ENCODE measurements at places on chromosomes 1 and 21. TPM values are rescaled to one million over a fixed set of nuclear protein-coding genes. Genes with fewer than 3 reads are reported as not detected.

DNA sequence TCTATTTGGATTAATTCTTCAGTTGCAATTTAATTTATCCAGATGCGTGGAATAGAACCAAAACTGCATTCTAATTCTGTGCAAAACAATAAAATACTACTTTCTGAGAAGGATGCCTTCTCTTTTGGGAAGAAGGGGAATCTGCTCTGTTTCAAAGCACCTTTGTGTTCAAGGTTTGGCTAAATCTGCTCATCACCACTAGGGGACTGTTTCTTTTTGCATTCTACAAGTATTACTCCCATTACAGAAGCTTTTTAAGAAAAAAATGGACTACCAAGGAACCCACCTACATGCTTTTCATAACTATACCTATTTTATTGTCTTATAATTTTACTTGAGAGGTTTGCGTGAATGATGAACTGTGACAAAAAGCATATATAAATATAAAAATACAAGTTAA, 18.2 kb downstream of the MRPS6 start:
- peaks cover 5% of the 10 kb centered on the region for H3K4me1 ChIP-seq
- peaks cover 8% of the 10 kb centered on the region for H3K36me3 ChIP-seq
- DNase-seq: no peak
- no peaks in the 10 kb centered on the region for H3K27me3 ChIP-seq
- H3K4me3 ChIP-seq: no peak overlapping the region
- H3K27ac ChIP-seq: no peak overlapping the region

DNA sequence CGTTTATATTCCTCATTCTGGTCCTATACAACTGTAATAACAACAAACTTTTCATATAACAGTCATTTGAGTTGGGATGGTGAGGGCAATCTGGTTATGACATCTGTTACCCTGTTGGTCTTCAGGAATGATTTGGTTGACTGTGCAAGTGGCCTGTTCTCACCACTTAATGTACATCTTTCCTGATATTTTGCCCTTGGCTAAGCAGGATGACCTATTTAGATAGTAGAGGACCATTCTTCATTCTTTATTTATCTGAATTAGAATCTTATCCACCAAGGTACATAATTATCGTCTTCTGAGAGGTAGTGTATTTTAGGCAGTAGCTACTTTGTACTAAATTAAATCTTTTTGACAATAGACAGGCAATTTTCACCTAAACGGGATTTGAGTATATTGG, 154.3 kb downstream of the DNM3 start:
- no peak overlapping the region for H3K27ac ChIP-seq
- no peaks in the 10 kb centered on the region for H3K27me3 ChIP-seq
- no peak overlapping the region for H3K4me3 ChIP-seq
- peaks cover 13% of the 10 kb centered on the region for H3K4me1 ChIP-seq
- no peak for DNase-seq

- no peak overlapping the region for H3K4me3 ChIP-seq
- peak overlapping the region; percentile 82 for H3K27ac ChIP-seq
- H3K4me1 ChIP-seq: peaks cover 65% of the 10 kb centered on the region
- DNase-seq: no peak
- H3K36me3 ChIP-seq: peaks cover 4% of the 10 kb centered on the region
- H3K27me3 ChIP-seq: no peaks in the 10 kb centered on the region
Measured at GRCh38 chr1:39141925-39142324, 62.6 kb upstream of the MACF1 start.

DNA sequence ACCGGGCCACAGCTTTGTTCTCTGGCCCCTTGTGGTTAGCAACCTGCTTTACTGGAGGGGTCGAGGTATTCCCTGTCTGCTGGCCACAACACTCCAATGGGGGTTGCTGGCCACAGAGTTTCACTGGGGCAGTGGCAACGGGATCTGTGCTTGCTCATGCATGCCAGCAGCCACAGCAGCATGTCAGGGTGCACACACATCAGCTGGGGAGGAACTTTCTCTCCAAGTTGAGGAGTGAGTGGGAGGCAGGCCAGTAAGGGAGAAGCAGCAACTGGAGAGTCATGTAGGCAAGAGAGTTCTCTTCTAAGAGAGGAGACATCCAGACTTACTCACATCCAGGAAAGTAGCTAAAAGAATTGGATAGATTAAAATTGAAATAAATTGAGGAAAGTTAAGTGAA, 38.0 kb downstream of the SAMD13 start:
- no peaks in the 10 kb centered on the region for H3K27me3 ChIP-seq
- no peak overlapping the region for H3K27ac ChIP-seq

GRCh38 chr21:42865776-42866160, 13.6 kb downstream of the WDR4 start:
- no peak overlapping the region for H3K27ac ChIP-seq
- DNase-seq: no peak
- H3K4me3 ChIP-seq: no peak overlapping the region
- no peaks in the 10 kb centered on the region for H3K4me1 ChIP-seq
- H3K36me3 ChIP-seq: peaks cover 51% of the 10 kb centered on the region
- no peaks in the 10 kb centered on the region for H3K27me3 ChIP-seq

DNA sequence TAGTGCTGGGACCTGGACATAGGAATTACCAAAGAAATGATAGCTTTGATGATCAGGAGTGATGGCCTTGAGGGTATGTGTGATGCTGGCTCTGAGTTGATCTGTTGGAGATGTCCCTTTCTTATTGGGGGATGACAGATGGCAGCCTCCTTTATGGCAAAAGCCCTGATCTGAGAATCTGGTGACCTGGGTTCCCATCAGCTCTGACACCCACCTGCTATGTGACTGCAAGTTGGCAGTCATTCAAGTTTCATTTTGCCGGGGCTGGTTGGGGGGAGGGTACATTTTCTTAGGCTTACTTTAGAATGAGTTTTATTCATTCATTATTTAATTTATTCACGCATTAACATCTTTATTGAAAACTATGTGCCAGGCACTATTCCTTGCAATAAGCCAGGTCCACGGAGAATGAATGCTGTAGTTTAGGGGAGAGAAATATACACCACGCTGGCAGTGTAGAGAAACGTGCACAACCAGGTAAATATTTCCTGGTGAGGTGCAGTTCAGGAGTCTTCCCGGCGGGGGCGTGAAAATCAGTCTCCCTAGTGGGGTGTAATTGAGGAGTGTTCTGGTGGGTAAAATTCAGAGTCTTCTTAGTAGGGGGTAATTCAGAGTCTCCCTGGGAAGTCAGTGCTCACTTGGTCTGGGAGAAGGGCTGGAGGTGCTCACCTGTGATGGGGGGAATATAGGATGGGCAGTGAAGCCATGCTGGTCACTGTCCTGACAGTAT, 401.3 kb downstream of the CAMTA1 start:
- H3K4me3 ChIP-seq: no peak overlapping the region
- H3K4me1 ChIP-seq: no peaks in the 10 kb centered on the region
- no peak for DNase-seq
- no peaks in the 10 kb centered on the region for H3K36me3 ChIP-seq
- H3K27me3 ChIP-seq: no peaks in the 10 kb centered on the region
- no peak overlapping the region for H3K27ac ChIP-seq

GRCh38 chr1:50252196-50252595, 143.5 kb downstream of the ELAVL4 start:
- H3K27me3 ChIP-seq: no peaks in the 10 kb centered on the region
- H3K27ac ChIP-seq: no peak overlapping the region
- no peaks in the 10 kb centered on the region for H3K4me1 ChIP-seq
- no peak for DNase-seq

- peaks cover 11% of the 10 kb centered on the region for H3K36me3 ChIP-seq
- H3K4me3 ChIP-seq: no peak overlapping the region
- H3K27ac ChIP-seq: no peak overlapping the region
- H3K4me1 ChIP-seq: peaks cover 21% of the 10 kb centered on the region
- H3K27me3 ChIP-seq: no peaks in the 10 kb centered on the region
Measured at GRCh38 chr1:70429219-70429618, 18.2 kb downstream of the CTH start.

- no peak for DNase-seq
- no peak overlapping the region for H3K4me3 ChIP-seq
- no peaks in the 10 kb centered on the region for H3K27me3 ChIP-seq
- H3K27ac ChIP-seq: peak overlapping the region; percentile 26
Measured at GRCh38 chr21:43603233-43603626, 56.1 kb downstream of the HSF2BP start.

GRCh38 chr21:37522641-37523295, 156.2 kb downstream of the DYRK1A start:
- H3K4me3 ChIP-seq: no peak overlapping the region
- H3K36me3 ChIP-seq: no peaks in the 10 kb centered on the region
- no peaks in the 10 kb centered on the region for H3K4me1 ChIP-seq
- DNase-seq: no peak
- H3K27me3 ChIP-seq: no peaks in the 10 kb centered on the region

DNA sequence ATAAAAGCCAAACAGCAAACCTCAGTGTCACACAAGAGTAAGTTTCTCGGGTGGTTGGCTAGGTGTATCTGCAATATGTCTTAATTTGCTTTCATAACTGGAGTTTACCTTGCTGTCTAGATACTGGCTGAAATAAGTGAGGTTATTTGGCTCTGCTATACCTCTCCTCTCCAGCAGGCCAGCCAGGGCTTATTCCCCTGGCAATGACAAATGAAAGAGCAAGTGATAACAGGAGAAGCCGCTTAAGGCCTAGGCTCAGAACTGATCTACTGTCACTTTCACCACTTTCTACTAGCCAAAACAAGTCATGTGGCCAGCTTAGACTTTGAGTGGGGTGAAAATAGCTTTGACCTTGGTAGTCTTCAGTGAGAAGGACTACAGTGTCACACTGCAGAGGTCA, 4.8 kb upstream of the RPE65 start:
- H3K27ac ChIP-seq: no peak overlapping the region
- H3K36me3 ChIP-seq: no peaks in the 10 kb centered on the region
- DNase-seq: no peak

GRCh38 chr1:61301824-61302657, 219.7 kb downstream of the NFIA start:
- H3K4me3 ChIP-seq: no peak overlapping the region
- H3K4me1 ChIP-seq: peaks cover 19% of the 10 kb centered on the region
- H3K27ac ChIP-seq: peak overlapping the region; percentile 91

DNA sequence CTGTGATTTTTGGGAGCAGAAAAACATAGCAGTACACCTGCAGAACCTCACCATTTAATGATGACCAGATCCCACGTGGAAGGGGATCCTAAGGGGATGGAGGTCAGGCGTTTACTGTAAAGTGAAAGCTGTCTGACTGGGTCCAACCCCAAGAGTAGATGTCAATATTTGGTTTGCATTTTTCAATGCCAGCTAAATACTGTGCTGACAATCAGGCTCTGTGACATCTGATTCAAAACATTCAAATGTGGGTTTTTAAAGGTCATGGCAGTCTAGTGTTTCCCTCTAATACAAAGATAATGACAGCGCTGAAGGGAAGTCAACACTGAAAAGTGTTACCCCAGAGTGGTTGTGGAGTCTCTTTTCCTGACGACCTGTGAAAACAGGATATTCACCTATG, 68.1 kb downstream of the SPAG17 start:
- H3K27me3 ChIP-seq: no peaks in the 10 kb centered on the region
- H3K4me1 ChIP-seq: peaks cover 8% of the 10 kb centered on the region
- H3K27ac ChIP-seq: no peak overlapping the region

DNA sequence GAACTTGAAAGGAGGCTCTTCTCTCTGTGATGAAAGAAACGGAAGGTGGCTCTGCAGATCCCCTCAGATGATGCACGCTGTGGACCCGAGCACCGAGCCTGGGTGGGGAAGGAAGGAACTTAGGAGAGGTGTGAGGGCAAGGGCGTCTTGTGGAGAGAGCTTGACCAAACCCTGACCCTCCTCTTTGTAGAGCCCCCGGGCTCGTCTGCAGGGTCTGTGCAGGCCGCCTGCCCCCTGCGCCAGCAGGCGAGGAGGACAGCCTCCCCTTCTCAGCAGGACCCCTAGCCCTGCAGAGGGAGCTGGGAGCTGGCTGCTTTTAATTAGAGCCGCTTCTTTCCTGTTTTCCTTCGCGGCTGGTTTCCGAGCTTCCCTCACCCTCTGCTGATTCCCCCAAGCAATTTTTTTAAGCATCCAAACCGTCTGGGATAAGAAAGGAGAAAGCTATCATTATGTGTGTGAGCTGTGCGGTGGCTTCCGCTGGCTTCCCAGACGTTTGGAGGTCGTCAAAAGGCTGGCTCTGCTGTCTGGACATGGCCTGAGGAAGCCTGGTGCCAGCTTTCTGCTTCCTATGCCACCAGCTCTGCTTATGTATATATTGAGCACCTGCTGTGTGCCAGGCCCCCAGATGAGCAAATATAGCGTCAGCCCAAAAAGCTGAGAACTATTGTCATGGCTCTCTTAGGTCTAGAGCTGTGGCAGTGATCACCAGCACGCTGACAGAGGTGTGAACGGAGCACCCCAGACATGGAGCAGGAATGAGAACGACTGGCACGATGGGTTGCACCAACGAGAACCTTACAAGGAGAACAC, 160.2 kb upstream of the IRF2BP2 start:
- H3K36me3 ChIP-seq: no peaks in the 10 kb centered on the region
- no peaks in the 10 kb centered on the region for H3K27me3 ChIP-seq
- peaks cover 16% of the 10 kb centered on the region for H3K4me1 ChIP-seq
- DNase-seq: no peak
- H3K27ac ChIP-seq: no peak overlapping the region

- peak overlapping the region; percentile 34 for H3K27ac ChIP-seq
- no peaks in the 10 kb centered on the region for H3K27me3 ChIP-seq
- H3K36me3 ChIP-seq: no peaks in the 10 kb centered on the region
- peak; percentile 66 for DNase-seq
- H3K4me3 ChIP-seq: peak overlapping the region; percentile 3
Measured at GRCh38 chr1:63920154-63921117, 146.6 kb downstream of the ROR1 start.

- H3K36me3 ChIP-seq: peaks cover 15% of the 10 kb centered on the region
- H3K4me3 ChIP-seq: peak overlapping the region; percentile 99
- DNase-seq: no peak
Measured at GRCh38 chr1:151199873-151200581, 1.7 kb downstream of the PIP5K1A start.

DNA sequence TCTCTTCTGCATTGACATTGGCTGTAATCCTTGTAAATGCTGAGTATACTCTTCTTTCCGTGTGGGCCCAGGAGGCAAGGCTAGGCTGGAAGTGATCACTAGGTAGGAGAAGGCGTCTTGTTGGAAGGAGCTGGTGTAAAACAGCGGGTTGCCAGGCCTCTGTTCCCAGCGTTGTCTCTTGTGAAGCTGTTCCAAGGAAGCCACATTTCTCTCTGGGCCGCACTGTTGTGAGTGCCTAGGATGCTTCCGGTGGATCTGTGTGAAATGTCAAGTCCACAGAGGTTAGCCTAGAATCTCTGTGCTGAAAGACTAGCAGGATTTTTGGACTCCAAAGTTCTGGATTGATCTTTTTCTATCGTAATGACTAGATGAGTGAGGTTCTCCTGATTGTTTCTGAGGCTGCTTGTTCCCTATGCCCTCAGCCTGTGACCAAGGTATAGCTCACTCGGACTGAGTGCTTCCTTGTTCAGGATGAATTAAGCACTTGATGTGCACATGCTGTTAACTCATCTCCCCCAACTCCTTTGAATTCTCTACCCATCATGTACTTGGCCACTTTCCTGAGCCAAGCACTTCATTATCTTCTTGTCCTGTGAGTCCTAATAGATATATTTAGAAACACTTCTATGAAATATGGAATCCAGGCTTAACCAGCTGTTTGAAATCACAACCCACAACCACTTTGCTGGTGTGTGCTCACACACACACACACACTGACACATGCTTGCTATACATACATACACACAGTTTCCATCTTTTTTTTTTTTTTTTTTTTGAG, 63.3 kb downstream of the PBX1 start:
- H3K4me1 ChIP-seq: no peaks in the 10 kb centered on the region
- DNase-seq: no peak
- no peak overlapping the region for H3K27ac ChIP-seq
- H3K36me3 ChIP-seq: no peaks in the 10 kb centered on the region

The ALX3 gene
- polyA plus RNA-seq: not detected

The BARHL2 gene
- not detected for polyA plus RNA-seq

The LCE2A gene
- polyA plus RNA-seq: 0.12 TPM

The DISC1 gene
- polyA plus RNA-seq: 0.42 TPM

The MPZ gene
- 0.45 TPM for polyA plus RNA-seq

The MIS18A gene
- 6.6 TPM for polyA plus RNA-seq

The EPS8L3 gene
- polyA plus RNA-seq: not detected

Data from keratinocyte (primary cell).